WTC11 (cell line): ENCODE measurements at places on chromosomes 5 and 9.

- no peaks in the 10 kb centered on the region for H3K4me1 ChIP-seq
- H3K27me3 ChIP-seq = no peaks in the 10 kb centered on the region
- no peak overlapping the region for H3K4me3 ChIP-seq
- no peak for DNase-seq
- H3K36me3 ChIP-seq = no peaks in the 10 kb centered on the region
- H3K27ac ChIP-seq = no peak overlapping the region
These were observed 24.8 kb downstream of the KCTD16 start for GRCh38 chr5:144195448-144195847.

DNA sequence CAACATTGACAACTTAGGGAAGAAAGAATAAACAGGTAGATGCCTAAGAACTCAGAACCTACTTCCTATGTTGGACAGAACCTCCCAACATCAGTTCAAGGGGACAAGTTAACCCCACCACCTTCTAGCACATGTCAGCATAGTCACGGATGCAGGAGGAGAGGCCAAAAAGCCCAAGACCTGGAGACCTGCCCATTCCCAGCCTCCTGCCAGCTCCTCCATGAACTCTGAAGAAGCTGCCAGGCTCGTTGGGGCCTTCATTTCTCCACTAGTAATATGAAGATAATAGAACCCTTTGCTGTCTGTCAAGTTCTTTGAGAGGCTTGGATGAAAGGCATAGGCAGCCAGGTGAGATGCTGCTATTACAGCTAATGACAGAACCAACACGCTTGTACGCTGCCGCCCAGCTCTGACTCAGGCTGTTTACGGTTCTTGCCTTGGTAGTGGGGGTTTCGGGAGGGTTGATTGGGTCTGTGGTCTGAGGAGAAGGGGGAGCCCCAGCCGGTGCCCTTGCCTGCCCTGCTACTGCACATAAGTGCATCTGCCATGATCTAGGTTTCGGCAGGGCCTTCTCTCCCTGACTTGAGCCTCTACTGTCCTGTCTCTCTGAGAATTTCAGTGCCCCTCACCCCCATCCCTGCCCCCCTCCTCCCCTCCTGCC, 82.2 kb downstream of the NRG2 start:
- no peak for DNase-seq
- no peaks in the 10 kb centered on the region; the same call in 1 of the 2 replicates for H3K27me3 ChIP-seq
- H3K27ac ChIP-seq = no peak overlapping the region
- H3K4me3 ChIP-seq = no peak overlapping the region
- H3K36me3 ChIP-seq = no peaks in the 10 kb centered on the region

GRCh38 chr9:131475111-131475955, 27.4 kb upstream of the POMT1 start:
- peak overlapping the region; percentile 57 for H3K27ac ChIP-seq
- peaks cover 84% of the 10 kb centered on the region for H3K36me3 ChIP-seq
- H3K4me3 ChIP-seq = no peak overlapping the region

GRCh38 chr5:58037899-58038298, 422.0 kb downstream of the PLK2 start:
- no peaks in the 10 kb centered on the region for H3K36me3 ChIP-seq
- no peak overlapping the region for H3K27ac ChIP-seq
- no peaks in the 10 kb centered on the region for H3K27me3 ChIP-seq
- no peak for DNase-seq

GRCh38 chr5:34789021-34789531, 49.9 kb upstream of the TTC23L start:
- H3K36me3 ChIP-seq = peaks cover 42% of the 10 kb centered on the region
- no peak for DNase-seq
- H3K27me3 ChIP-seq = no peaks in the 10 kb centered on the region
- 0 out of 2 replicates have a peak overlapping the region, but pooled peaks have one; percentile 13 for H3K27ac ChIP-seq

- H3K27ac ChIP-seq = no peak overlapping the region
- H3K4me1 ChIP-seq = peaks cover 6% of the 10 kb centered on the region; the same call in 1 of the 2 replicates
- no peak for DNase-seq
- H3K27me3 ChIP-seq = no peaks in the 10 kb centered on the region
- no peak overlapping the region for H3K4me3 ChIP-seq
These were observed 23.8 kb downstream of the EQTN start for GRCh38 chr9:27273186-27273585.

DNA sequence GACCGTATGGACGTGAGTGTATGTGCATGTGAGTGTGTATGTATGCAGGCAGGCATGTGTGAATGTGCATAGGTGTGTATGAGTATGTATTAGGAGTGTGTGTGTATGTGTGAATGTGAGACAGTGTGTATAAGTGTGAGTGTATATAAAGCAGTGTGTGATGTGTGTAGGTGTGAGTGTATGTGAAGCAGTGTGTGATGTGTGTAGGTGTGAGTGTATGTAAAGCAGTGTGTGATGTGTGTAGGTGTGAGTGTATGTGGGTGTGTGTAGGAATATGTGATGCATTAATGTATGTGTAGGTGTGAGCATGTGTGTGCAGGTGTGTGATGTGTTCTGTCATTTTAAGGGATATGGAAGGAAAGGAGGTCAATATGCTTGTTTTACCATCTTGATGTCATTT, 215.5 kb downstream of the GADD45G start:
- peaks cover 8% of the 10 kb centered on the region for H3K4me1 ChIP-seq
- H3K27me3 ChIP-seq = no peaks in the 10 kb centered on the region
- no peaks in the 10 kb centered on the region for H3K36me3 ChIP-seq
- H3K27ac ChIP-seq = no peak overlapping the region

DNA sequence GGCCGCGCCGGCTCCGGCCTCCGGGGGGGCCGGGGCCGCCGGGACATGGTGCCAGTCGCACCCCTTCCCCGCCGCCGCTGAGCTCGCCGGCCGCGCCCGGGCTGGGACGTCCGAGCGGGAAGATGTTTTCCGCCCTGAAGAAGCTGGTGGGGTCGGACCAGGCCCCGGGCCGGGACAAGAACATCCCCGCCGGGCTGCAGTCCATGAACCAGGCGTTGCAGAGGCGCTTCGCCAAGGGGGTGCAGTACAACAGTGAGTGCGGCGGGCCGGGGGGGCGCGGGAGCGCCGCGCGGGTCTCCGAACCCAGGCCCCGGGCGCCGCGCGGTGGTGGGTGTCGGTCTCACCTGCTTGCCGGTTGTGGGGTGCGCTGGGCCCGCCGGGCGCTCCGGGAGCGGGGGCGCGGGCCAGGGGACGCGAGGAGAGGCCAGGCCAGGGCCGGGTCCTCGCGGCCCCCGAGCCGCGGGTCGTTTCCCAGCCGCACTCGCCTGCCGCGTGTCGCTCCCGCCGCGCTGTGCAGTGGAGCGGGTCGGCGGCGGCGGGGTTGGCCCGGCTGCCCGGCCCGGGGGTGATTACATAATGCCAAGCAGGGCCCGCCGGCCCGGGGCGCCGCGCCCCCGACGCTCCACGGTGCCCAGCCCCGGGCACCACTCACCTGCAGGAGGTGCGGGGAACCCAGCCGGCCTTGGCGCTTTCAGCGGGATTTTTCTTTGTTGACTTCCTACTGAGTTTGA, 492 bp downstream of the RABL6 start:
- H3K27me3 ChIP-seq = peaks cover 18% of the 10 kb centered on the region
- peaks cover 21% of the 10 kb centered on the region for H3K4me1 ChIP-seq
- H3K27ac ChIP-seq = 0 out of 2 replicates have a peak overlapping the region, but pooled peaks have one; percentile 31
- peaks cover 21% of the 10 kb centered on the region for H3K36me3 ChIP-seq

DNA sequence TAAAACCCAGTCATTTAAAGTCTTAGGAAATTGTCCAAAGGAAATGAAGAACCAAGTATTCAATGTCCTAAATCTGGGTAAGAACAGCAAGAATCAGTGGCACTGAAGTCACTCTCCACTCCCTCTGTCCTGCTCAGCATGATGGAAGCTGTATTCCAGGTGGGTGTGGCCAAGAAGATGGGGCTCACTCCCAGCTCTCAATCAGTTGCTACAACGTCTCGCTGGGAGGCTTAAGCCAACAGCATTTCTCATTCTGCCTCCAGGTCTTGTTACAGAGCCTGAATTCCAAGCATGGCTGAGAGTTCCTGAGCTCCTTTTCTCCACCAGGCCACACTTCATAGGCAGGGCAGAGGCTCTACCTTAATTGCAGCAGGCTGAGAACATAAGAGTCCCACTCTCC, 41.2 kb upstream of the TRIO start:
- H3K36me3 ChIP-seq = peaks cover 8% of the 10 kb centered on the region
- H3K27me3 ChIP-seq = no peaks in the 10 kb centered on the region; the same call in 1 of the 2 replicates
- H3K27ac ChIP-seq = peak overlapping the region; percentile 63; the same call in 1 of the 2 replicates
- H3K4me1 ChIP-seq = peaks cover 7% of the 10 kb centered on the region
- DNase-seq = peak; percentile 46

DNA sequence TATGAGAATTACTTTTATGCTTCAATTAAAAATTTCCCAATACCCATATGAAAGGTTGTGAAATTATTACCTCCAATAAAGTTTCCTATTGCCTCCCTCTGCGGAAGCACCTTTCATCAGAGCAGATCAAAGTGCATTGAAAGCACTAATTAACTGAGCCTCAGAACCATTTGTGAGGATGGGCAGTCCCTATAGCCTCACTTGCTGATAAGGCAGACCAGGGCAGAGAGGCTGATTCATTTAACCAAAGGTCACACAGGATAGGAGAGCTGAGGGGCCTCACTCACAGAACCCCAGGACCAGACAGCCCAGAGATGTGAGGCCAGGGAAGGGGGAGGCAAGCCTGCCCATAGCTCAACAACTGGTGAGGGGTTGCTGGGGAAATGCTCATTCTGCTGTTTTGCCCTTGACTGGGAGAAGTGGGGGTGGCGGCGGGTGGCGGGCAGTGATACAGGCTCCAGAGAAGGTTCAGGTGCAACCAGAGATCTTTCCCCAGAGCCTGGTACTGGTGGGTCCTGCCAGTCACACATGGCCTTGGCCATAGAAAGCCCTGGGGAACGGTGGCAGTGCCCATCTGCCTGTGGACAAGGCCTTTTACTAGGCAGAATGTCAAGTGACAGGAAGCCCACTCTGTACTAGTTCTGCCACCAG, 57.9 kb downstream of the MACROH2A1 start:
- H3K27ac ChIP-seq = no peak overlapping the region
- no peak for DNase-seq
- peaks cover 19% of the 10 kb centered on the region for H3K36me3 ChIP-seq
- no peak overlapping the region for H3K4me3 ChIP-seq
- no peaks in the 10 kb centered on the region for H3K4me1 ChIP-seq
